AG10803 (cell line): ENCODE measurements at places on chromosomes 16 and 17.
A peak's percentile ranks its signal among the peaks of the same experiment; 100 is the strongest.

GRCh38 chr16:27468941-27469531 is 67.1 kb downstream of the IL21R start:
- no peak for DNase-seq

- no peak for DNase-seq
Observed at GRCh38 chr16:57925310-57925709, 45.6 kb downstream of the CNGB1 start.

GRCh38 chr16:51326131-51326856 is 175.2 kb upstream of the SALL1 start:
- peak; percentile 70 for DNase-seq

DNA sequence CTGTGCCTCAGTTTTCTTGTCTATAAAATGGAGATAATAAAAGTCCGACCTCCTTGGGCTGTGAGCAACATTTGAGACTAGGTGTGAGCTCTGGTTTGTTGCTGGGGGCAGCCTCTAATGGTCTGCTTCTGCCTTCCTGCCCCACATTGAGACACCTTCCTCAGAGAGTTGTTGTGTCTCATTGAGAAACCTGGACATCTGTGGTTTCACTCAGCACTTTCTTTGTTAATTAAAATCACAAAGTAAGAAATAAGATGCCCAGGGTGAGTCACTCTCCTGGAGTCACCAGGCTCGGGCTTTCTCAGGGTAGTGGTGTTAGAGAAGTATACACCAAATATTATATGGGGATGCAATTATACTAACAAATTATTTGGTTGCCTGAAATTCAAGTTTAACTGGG is 389.2 kb upstream of the SALL1 start:
- DNase-seq = peak; percentile 52

DNA sequence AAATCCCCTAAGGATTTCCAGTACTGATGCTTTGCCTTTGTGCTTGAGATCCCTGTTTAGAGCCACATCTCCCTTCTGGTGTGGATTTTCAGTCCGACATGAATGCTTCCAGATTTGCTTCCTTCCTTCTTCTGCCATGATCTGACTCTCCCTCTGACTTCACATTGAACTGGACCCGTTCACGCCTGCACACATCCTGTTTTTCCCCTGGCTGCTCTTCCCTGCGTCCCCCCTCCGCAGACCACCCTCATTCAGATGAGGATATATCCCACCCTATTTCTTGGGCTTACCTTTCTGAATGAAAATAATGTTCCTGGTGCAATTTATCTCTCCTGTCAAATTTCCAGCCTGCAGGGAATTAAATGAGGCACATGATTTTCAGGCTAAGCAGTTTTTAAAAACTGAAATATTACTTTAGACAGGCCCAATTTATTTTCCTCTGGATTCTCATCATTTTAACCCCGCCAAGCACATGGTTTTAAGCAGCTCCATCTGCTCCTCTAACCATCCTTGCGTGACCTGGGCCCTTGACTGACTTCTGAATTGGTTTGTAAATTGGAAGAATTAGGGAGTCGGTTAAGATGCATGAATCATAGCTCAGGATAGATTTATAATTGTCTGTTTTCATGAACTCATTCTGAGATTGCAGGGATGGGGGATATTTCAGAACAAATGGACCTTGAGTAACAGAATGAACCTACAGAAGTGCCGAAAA is 59.2 kb downstream of the BMERB1 start:
- peak; percentile 95 for DNase-seq

DNA sequence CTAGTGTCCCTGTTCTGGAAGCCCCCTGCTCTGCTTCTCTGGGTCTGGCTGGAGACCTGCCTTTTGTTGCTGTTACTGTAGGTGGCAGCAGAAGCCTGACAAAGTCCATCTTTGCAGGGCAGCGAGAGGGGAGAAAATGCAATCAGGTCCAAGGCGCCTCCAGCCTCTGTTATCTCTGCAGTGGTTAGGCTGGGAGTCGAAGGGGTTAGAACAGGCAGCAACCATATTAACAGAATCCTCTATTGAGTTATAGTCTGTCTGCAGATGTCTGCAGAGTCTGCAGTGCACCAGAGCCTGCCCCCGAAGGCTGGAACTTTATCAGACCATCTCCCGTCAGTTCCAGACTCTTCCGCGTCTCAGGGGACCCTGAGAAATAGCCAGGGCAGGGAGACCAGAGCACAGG is 404.9 kb upstream of the EEF2KMT start:
- no peak for DNase-seq

DNA sequence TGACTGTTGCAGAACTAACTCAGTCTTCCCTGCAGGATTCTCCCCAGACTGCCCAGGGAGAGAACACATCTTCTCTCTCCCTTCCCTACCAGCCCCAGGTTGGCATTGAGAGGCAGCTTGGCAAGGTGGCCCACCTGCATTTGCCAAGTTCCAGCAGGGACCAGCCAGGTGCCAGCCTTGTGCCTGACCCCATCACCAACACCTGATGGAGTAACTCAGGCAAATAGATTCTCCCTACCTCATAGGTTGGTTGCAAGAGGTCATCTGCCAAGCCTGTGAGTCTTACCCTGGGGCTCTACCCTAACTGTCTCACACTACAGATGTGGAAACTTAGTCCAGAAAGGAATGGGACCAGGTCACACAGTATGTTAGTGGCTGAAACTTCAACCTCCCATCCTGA is 20.4 kb downstream of the BEAN1 start:
- no peak for DNase-seq

GRCh38 chr16:75997606-75998005 is 271.3 kb upstream of the CPHXL start:
- no peak for DNase-seq

DNA sequence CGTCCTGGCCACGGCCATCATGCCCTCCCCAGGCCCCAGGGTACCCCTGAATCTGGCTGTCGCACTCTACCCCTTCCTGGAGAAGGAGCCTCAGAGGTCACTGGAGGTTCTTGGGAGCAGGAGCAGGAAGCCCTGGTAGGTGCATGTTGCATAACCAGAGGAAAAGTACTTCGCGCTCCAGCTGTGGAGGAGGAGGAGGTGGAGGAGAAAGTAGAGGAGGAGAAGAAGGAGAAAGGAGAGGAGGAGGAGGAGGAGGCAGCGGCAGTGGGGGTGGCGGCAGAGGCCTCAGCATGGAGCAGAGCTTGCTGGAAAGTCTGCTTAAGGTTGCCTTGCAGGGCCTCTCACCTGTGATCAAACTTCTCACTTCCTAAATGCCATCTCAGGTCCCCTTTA is 61.8 kb downstream of the BAIAP2 start:
- no peak for DNase-seq

GRCh38 chr17:74493331-74493833 is 26.9 kb downstream of the CD300A start:
- peak; percentile 56 for DNase-seq

DNA sequence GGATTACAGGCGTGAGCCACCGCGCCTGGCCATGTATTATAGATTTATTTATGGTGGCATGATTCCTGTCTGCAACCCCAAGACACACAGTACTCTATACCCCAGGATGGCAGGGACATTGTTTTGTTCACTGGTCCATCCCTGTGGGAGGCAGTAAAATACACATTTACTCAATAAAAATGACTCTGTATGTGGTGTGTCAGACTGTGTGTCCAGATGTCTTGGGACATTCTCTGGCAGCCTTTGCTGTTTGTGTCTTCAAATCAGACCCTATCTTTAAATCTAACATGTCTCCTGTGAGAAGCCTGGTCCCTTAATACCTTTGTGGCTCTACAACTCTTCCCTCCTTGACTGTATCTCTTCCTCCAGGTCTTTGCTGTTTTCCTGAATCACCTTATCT is 1.7 kb upstream of the COASY start:
- DNase-seq = no peak

- no peak for DNase-seq
Observed at GRCh38 chr17:74055508-74056160, 147.8 kb upstream of the RPL38 start.

DNA sequence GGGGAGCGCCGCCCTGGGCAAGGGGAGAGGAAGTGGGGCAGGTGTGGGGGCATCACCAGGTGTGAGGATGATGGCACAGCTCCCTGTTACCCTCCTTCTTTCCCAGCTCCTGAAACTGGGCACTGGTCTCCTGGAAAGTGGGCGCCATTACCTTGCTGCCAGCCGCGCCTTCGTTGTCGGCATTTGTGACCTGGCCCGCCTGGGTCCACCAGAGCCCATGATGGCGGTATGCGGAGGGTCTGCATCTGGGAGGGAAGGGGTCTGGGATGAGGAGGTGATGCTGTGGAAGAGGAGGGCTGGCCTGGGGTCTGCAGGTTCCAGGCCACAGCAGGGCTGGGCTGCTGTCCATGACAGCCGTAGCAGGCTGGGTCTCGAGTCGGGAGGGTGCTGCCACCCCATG is 5.5 kb downstream of the ACAP1 start:
- DNase-seq = no peak

- peak; percentile 17 for DNase-seq
Observed at GRCh38 chr17:60562421-60562820, 36.4 kb upstream of the APPBP2 start.

- peak; percentile 73 for DNase-seq
Observed at GRCh38 chr17:48100160-48100559, 1.1 kb downstream of the CBX1 start.

DNA sequence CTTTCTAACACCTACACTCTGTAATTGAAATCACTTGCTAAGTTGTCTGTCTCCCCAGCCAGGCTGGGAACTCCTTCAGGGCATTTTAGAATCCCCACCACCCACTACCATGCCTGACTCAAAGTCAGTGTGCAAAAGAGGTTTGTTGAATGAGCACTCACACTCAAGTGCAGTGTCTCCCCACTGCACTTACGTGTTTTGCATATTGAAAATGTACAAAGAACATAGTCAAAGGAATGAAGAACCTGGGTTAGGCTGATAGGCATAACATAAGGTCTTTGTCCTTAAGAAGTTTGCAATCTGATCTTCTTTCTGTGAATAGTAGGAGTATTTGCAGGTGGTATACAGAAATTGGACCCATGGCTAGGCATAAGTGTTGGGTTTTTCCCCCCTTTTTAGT is 33.8 kb upstream of the DDX52 start:
- no peak for DNase-seq

DNA sequence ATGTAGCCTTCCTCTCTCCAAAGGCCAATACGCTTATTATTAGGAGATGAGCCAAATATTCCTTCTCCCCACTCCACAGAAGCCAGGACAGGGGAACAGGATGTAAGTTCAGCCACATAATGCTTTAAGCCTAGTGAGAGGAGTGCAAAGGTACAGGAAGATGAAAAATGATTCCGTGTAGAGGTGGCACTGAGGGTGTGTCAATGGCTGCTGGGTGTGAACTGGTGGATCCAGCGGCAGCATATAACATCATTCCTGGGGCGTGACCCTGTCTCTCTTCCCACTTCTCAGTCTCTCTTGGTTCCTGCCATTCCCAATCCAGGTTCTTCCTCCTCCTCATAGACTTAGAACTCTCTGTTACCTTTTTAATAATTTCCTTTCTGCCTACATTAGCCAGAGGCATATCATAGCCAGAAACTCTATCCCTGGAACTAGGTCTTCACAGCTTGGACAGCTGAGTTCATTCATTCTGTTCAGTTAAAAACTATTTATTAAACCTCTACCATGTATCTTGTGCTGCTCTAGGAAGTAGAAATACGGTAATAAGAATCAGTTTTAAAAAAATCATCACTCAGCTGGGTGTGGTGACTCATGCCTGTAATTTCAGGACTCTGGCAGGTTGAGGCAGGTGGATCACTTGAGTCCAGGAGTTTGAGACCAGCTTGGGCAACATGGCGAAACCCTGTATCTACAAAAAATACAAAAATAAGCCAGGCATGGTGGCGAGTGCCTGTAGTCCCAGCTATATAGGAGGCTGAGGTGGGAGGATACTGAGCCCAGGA is 58.0 kb upstream of the FAM20A start:
- no peak for DNase-seq

DNA sequence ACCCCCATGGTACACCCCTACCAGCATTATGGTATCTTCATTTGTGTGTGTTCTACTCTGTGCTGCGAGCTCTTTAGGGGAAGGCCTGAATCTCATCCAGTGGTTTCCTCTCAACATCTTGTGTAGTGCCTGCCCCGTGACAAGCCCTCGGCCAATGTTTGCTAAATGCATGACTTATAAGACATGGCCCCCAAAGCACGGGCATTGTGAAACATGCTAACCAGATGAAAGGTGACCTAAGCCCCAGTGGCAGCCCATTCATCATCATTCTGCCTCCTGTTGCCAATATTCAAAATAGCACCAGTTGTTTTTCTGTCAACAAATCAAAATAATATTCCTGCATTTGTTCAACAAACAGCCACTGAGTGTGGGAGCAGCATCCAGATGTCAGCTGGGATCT is 108.8 kb upstream of the HSBP1 start:
- DNase-seq = peak; percentile 70

DNA sequence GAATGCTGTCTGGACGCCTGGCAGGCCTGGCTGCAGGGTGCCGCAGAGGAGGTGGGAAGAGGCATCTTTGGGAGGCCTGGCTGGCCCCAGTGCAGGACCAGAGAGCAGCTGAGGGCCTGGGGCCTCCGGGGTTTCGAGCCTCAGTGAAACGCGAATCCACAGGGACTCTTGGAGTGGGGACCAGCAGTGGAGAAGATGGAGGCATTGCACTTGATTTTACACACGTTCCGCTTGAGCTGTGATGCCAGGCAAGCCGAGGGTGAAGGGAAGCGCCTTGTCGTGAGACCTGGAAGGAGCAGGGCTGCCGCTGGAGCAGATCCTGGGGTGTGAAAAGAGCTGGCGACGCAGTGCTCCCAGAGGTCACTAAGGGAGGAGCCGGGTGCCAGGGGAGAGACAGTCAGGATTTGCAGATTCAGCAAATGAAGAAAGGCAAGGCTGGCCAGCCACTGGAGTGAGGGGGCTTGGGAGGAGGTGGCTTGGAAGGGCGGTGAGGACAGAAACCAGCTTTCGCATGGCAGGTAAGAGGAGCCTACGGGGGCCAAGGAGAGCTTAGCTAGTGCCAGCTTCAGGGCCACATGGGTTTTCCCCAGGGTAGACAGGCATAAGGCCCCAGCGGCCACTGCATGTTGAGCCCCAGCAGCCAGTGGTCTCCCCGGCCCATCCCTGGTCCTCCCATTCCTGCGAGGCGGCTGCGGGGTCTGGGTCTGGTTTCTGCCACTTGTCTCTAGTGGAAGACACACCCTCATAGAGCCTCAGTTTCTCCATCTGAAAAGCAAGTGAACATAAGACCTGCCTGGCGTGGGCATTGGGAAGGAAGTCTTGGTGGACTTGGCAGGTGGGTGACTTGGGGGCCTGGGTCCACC is 175.2 kb upstream of the CHMP6 start:
- DNase-seq = no peak

DNA sequence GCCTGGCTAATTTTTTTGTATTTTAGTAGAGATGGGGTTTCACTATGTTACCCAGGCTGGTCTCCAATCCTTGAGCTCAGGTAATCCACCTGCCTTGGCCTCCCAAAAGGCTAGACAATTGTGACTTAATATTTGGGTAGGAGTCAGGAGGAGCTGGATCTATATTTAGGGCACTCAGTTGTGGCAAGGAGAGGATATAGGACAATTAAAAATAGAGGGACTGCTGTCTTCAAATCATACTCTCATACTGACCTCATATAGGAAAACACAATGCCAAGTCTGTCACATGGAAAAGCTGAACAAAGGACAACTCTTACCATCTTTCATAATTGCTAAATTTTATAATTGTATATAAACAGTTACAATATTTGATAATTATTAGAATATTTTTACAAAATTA is 17.1 kb downstream of the IRX3 start:
- no peak for DNase-seq
